ENCODE measurements at places on chromosomes 13 and 19.
A peak's percentile ranks its signal among the peaks of the same experiment; 100 is the strongest.

DNA sequence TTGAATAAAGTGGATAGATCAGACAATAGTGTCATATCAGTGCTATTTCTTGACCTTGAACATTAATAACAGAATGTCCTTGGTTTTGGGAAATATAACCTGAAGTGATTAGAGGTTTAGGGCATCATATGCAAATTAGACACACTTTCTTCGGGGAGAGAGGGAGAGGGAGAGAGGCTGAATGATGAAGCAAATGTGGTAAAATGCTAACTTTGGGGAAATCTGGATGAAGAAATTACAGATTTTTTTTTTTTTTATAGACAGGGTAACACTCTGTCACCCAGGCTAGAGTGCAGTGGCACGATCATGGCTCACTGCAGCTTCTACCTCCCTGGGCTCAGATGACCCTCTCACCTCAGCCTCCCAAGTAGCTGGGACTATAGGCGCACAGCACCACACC, 3.9 kb upstream of the NCR1 start:
- no peak for DNase-seq

DNA sequence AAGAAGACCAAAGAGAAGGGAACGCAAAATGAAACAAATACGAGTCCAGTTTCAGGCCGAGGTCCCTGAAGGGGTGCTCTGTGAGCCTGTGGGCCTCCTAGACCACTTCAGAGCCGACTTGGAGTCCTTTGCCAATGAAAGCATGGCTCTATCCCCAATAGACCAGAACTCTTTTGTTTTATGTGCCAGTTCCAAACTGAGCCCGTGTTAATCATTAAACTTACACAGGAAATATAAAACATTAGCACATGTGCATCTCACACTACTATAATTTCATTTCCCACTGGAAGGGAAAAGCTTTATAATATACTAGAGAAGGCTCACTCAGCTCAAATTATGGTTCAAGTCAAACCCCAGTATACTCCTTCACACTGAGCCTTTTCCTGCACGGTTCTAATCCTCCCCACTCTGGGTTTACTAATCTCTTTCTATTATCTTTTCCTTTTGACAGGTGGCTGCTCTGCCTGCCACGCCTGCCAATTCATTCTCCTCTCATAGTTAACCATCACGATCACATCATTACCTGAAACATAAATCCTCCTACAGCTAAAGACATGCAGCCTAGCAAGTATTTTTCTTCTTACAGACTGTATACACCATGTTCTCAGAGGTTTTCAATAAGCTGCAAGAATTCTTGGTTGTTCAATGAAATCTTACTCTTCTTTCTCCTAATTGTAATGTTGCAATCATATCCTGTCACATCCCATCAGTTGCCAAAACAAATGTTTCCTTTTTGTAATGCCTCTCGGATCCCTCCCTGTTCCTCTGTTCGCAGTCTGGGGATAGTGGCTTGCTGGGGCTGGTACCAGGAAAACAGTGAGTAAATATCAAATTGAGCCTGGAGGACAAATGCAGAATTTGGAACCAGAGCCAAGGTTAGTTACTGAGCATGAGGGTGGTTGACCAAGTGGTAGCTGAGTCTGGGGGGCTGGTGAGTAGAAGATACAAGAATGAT, 18.8 kb upstream of the WASF3 start:
- no peak for DNase-seq

- DNase-seq, result no peak
These were observed 1.5 kb downstream of the SMAD9 start for GRCh38 chr13:36918246-36919131.

DNA sequence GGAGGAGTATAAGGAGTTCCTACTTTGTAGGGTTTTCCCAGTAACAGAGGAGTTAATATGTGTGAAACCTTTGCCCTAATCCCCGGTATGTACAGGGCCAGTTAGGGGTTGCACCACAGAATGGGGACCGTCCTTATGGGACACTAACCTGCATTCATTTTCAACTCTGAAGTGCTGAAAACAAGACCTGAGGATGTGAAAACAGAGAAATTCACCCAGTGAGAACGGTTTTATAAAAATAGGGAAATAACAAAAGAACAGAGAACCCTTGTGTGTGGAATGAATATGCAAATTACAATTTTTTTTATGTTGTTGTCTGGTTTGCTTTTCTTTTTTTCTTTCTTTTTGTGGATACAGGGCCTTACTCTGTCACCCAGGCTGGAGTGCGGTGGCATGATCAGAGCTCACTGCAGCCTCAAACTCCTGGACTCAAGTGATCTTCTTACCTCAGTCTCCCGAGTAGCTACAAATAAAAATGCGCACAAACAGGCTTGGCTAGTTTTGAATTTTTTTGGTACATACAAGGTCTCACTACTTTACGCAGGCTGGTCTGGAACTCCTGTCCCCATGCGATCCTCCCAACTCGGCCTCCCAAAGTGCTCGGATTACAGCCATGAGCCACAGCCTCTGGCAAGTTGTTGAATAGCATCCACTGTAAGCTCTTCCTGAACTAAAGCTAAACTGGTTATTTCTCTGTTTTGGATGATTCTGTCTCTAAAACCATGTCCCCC, 10.6 kb downstream of the CLC start:
- DNase-seq, result no peak

DNA sequence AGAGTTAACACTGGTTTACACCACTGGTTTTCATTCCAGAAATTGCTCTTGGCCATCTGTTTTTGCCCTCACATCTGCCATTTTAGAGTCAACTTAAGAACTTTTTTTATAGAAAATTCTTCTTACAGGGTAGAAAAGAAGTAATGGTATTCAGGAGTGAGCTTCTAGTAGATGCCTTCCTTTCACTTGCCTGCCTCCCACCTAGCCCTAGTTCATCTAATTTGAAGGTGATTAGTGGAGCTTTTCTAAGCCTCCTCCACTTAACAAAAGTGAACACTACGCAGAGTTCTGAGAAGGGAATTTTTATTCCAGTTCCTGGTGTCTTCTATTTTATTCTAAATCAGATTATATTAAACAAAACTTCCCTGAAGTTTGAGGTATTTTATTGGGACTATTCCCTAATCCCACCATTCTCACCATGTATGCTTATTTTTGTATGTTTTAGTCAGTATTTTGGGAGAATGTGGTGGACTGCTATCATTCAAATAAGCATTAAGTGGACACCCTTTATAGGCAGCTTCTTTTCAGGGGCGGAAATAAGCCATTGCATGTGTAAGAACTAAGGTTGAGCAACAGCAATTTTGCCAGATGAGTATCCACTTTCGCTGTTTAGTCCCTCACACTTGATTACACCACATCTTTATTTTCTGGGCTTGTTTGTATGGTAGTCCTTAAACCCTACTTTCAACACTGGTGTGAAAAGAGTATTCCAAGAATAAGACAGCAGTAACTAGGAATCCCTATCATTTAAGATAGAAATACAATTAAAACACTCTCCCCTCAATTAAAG, 156.9 kb downstream of the ENOX1 start:
- no peak for DNase-seq

DNA sequence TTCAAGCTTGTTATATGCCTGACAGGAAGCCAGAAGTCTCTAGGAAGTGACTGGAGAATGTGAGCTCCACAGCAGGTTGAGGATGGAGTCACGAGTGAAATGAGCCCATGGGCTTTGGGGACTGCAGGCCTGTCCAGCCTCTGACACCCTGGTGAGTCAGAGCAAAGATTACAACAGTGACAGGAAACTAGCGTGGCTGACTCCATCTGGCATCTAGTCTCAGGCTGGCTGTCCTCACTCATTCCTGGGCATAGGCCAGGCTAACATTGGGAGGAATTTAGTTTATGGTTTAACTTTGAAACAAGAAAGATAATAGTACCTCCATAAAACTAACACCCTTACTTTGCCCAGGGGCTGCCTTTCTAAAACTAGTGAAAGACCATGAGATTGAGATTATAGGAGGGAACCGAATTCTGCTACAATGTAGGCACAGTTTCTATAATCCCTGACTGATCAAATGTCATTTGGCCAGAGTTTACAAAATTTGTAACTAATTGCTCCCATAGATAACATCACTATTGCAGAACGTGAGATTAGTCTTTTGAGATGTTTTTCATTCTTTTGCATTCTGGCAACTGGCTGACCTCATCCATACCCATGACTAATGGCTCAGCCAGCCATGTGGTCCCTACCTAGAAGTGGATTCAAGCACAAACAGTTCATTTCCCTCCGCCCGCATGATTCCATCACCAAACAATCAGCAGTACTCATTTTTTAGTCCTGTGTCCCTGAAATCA, 28.4 kb downstream of the PSG1 start:
- DNase-seq, result no peak

DNA sequence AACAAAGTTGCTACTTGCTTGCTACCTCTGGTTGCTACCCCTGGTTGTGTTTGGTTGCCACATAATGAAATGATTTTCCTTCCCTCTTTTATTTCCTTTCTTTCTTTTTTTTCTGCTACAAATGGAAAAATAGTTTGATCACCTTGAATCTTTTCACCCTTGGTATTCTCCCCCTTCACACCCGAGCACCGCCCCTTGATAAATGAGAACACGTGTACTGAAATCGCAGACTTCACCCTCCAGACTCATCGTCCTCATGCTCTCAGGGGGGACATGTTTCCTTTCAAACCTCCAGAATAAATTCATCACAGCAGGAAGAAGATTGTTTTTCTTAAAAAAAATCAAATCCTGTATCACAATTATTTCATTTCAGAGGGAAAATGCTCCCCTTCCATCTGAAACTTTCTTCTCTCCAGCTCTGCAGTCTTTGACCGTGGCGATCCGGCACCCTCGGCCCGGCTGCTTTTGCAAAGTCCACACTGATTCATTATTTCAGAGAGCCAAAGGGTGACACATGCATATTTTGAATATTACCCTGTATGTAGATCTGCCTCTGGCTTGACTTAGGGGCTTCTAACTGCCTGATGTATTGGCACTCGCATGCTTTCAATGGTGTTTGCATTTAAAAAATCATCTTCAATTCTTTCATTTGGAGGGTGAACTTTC, 222.6 kb upstream of the MAB21L1 start:
- no peak for DNase-seq

DNA sequence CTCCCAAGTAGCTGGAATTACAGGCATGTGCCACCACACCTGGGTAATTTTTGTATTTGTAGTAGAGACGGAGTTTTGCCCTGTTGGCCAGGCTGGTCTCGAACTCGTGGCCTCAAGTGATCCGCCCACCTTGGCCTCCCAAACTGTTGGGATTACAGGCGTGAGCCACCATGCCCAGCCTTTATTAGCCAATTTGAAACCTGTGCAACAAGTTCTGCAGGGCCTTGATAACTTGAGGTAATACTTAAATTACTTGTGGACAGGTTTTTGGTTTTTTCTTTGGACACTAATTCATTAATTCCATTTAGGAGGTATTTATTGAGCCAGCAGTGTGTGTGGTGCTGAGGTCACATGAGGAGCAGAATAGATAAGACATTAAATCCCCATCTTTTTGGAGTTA, 39.5 kb downstream of the ARHGAP35 start:
- DNase-seq, result no peak

- no peak for DNase-seq
These were observed 2.1 kb downstream of the KCNN4 start for GRCh38 chr19:43778651-43779050.

- peak; percentile 84 for DNase-seq
These were observed 11.6 kb upstream of the GPR18 start for GRCh38 chr13:99269627-99270241.

DNA sequence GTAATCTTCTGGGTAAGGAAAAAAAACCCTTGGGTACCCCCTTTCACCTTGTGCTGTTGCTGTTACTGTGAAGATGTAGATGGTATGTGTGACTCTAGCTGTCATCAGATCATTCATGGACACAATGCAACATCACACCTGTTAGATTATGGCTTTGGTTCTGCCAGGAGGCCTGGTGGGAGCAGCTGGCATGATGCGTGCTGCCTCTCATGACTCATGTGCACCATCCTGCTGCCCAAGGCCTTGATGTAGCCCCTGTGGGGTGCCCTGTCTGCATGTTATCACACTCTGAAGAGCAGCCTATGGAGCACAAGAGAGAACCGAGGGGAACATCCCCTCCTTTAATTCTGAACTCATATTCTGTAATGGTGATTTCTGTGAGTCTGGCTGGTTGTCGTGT, 57.7 kb upstream of the TEX29 start:
- no peak for DNase-seq

GRCh38 chr13:49395878-49396380, 47.9 kb downstream of the CAB39L start:
- DNase-seq, result no peak

GRCh38 chr19:11091703-11092153, 2.5 kb downstream of the LDLR start:
- DNase-seq, result peak; percentile 84

DNA sequence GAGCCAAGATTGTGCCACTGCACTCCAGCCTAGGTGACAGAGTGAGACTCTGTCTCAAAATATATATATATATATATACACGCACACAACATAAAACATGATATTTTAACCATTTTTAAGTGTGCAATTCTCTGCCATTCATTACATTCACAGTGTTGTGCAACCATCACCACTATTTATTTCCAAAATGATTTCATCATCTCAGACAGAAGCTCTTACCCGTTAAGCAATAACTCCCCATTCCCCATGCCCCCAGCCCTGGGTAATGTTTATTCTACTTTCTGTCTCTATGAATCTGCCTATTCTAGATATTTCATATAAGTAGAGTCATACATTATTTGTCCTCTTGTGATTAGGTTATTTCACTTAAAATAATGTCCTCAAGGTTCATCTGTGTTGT, 20.3 kb downstream of the WDR88 start:
- DNase-seq, result no peak

DNA sequence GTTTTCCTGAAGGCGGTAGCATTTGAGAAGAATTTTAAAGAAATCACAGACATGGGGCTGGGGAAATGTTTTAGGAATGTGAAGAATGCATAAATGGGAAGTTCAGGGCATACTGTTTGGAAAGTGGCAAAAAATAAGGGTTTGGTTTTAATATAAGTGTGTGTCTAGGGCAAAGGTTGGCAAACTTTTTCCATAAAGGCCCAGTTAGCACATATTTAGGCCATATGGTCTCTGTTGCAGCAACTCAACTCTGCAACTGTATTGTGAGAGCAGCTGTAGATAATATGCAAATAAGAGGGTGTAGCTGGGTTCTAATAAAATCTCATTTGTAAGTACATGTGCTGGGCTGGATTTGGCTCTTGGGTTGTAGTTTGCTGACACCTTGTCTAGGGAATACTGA, 521.9 kb downstream of the DIAPH3 start:
- no peak for DNase-seq

DNA sequence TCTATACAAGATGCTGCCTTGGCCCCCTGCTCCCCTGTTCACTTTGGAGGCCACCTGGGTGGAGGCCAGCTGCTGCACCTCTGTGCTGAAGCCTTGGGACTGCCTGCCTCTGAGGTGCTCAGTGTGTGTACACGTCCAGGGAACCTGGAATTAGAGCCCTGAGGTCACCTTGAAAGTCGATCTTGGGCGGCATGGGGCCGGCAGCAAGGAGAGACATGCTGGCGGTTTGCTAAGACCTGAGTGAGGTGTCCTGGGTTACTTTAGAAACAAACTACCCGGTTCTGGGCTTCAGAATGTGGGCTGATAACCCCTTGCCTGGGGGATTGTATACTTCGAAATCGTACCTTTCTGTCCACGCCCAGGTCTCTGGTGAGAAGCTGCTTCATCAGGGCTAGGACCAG, 25.5 kb downstream of the TSSK6 start:
- no peak for DNase-seq

GRCh38 chr13:44620057-44620456, 43.9 kb upstream of the TSC22D1 start:
- DNase-seq, result no peak

All from CD8-positive, alpha-beta T cell (primary cell).